ENCODE measurements at places on chromosomes 4 and X.

DNA sequence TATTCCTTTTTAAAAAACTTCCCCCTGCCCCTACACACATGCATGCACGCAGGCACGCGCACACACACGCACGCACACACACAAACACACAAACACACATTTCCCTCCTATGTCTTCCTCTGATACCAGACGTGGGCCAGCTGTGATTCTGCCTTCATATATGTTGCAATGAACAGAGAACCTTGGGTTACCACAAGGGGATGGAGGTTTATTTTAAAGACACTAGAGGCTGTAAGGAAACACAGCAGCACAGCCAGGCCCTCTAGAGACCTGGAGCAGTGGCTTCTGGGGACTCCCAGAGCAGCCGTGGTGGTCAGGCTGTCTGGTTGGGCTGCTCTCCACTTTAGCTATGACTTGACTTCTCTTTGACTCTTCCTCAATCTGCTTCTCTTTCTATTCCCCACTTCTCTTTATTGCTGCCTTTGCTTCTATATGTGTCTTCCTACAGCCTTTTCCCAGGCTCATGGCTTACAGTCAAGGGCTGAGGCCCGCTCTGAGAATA, 3.2 kb upstream of the TLR10 start:
- DNase-seq, result no peak

GRCh38 chr4:107815158-107815557, 9.6 kb upstream of the SGMS2 start:
- no peak for DNase-seq

- DNase-seq, result no peak
Observed at GRCh38 chrX:40617566-40617965, 5.7 kb upstream of the MPC1L start.

DNA sequence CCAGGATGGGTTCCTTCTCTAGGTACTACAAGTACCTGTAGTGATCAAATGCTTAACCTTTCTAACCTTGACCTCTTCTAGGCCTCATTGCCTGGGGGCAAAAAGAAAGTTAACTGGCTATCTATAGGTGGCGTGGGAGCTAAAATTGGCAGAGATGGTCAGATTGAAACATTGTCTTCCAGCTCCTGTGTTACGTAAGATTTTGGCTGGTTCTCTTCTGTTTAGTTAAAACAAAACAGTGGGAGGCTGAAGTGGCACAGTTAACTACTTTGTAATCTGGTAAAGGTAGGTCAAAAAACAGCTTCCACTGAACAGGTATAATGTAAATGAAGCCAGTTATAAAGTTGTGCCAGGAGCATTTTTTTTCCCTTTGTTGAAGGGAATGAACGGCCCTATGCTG, 115.2 kb downstream of the MBNL3 start:
- DNase-seq, result no peak

- no peak for DNase-seq
Observed at GRCh38 chr4:183287677-183288076, 32.4 kb downstream of the CLDN22 start.

DNA sequence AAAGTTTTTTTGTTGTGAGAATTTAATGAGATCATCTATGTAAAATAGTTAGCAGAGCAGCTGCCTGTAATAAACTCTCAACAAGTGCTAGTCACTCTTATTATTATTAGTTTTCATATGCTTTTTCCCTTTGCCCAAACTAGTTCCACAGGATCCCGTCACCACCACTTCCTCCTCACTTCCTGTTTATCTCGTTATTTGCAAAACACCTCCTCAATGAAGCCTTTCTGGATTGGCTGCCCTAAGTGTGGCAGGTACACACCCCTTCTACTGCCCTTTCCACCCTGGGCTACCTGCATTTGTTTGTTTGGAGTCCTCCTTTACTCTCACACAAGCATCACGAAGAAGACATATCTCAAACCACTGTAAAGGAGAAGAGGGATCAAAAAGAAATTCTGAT, 54.4 kb upstream of the KLF3 start:
- DNase-seq, result no peak

All from stimulated activated CD8-positive, alpha-beta memory T cell treated with anti-CD3 and anti-CD28 coated beads, Interleukin-4, amount 100 ng/mL, for 1 hour (primary cell).